ENCODE measurements at places on chromosomes 11 and 22. TPM values are rescaled to one million over a fixed set of nuclear protein-coding genes. Genes with fewer than 3 reads are reported as not detected.

The DDB1 gene
- total RNA-seq = 156 TPM

The CALCA gene
- total RNA-seq = not detected

The ALX4 gene
- total RNA-seq = not detected

The MB gene
- not detected for total RNA-seq

The C11orf86 gene
- not detected for total RNA-seq
